ENCODE measurements at places on chromosomes 7 and 10. TPM values are rescaled to one million over a fixed set of nuclear protein-coding genes. Genes with fewer than 3 reads are reported as not detected.

The ZNF117 gene
- total RNA-seq: 3.1 TPM

The GLCCI1 gene
- 13.5 TPM for total RNA-seq

The CDH23 gene
- 0.57 TPM for total RNA-seq

The FBXO24 gene
- 0.41 TPM for total RNA-seq

The GALNT17 gene
- total RNA-seq: not detected

The PHKG1 gene
- 3.4 TPM for total RNA-seq

The PBLD gene
- total RNA-seq: 1.1 TPM

The KIF5B gene
- 83.4 TPM for total RNA-seq

The RPEL1 gene
- not detected for total RNA-seq

The HHEX gene
- 0.16 TPM for total RNA-seq

The HERC4 gene
- total RNA-seq: 53.1 TPM

The ZWINT gene
- total RNA-seq: 101 TPM

The DDC gene
- not detected for total RNA-seq

The SPAM1 gene
- not detected for total RNA-seq

The GOLGA7B gene
- 0.26 TPM for total RNA-seq

The ELOVL3 gene
- not detected for total RNA-seq

The HOXA10 gene
- total RNA-seq: not detected

The CHRM2 gene
- total RNA-seq: not detected

The SEMA4G gene
- 0.31 TPM for total RNA-seq

The IGFBP1 gene
- not detected for total RNA-seq

The WEE2 gene
- 0.12 TPM for total RNA-seq

The CYP2E1 gene
- 0.52 TPM for total RNA-seq

The KIAA1549 gene
- total RNA-seq: 0.75 TPM

The TDRD1 gene
- total RNA-seq: 0.13 TPM

The PLEKHS1 gene
- 0.05 TPM for total RNA-seq

The CLEC2L gene
- total RNA-seq: not detected

The ELN gene
- total RNA-seq: not detected

The EPHA1 gene
- not detected for total RNA-seq

Measured in activated T-helper 1 cell treated with anti-CD3 and anti-CD28 coated beads, Interleukin-12 subunit alpha, Interleukin-12 subunit beta, Interleukin-2, Interleukin-4 antibody, amounts not matched to agents 30 ng/mL and 10 ng/mL and 1 ng/mL, durations not matched to agents 14 hours and 24 hours and 36 hours (primary cell).